Liver (tissue), 10 donors: ENCODE measurements at places on chromosomes 11 and 22. TPM values are rescaled to one million over a fixed set of nuclear protein-coding genes. Genes with fewer than 3 reads are reported as not detected.

MRGPRX4 gene
- not detected for total RNA-seq

GRCh38 chr11:125247431-125247830 is 82.9 kb downstream of the PKNOX2 start:
- DNase-seq, result no peak
- no peaks in the 10 kb centered on the region for H3K4me1 ChIP-seq
- no peak overlapping the region for H3K27ac ChIP-seq
- H3K27me3 ChIP-seq, result no peaks in the 10 kb centered on the region

GRCh38 chr11:31825838-31826484 is 14.8 kb upstream of the PAX6 start:
- H3K4me1 ChIP-seq, result peaks cover 13% of the 10 kb centered on the region
- peaks cover 16% of the 10 kb centered on the region for H3K27me3 ChIP-seq
- no peak overlapping the region for H3K27ac ChIP-seq

DNA sequence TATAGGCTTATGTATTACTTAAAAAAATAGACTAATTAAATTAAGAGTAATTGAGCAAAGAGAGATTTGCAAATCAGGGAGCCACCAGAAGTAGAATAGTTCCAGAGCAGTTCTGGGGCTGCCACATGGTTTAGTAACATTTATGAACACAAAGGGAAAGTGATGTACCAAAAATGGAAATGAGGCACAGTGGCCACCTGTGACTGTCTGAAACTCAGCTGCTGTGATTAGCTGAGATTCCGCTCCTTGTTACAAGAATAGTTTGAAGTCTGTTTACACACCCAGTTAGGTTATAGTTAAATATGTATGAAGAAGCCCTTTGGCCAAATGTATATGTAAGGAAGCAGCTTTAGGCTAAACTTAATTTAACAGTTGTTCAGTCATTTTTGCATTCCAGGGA is 901.5 kb upstream of the CHORDC1 start:
- no peaks in the 10 kb centered on the region for H3K4me1 ChIP-seq
- H3K27ac ChIP-seq, result no peak overlapping the region
- H3K4me3 ChIP-seq, result no peak overlapping the region
- H3K36me3 ChIP-seq, result no peaks in the 10 kb centered on the region

SCN4B gene
- 0.05 TPM for total RNA-seq

CBL gene
- total RNA-seq, result 5.5 TPM

GRCh38 chr11:130272336-130272735 is 42.4 kb downstream of the ZBTB44 start:
- H3K27ac ChIP-seq, result no peak overlapping the region
- H3K36me3 ChIP-seq, result peaks cover 1% of the 10 kb centered on the region
- no peak overlapping the region for H3K4me3 ChIP-seq

SCGB2A2 gene
- total RNA-seq, result not detected

TMPRSS4 gene
- 0.33 TPM for total RNA-seq

- H3K36me3 ChIP-seq, result no peaks in the 10 kb centered on the region
- H3K4me1 ChIP-seq, result peaks cover 10% of the 10 kb centered on the region
- no peak overlapping the region for H3K4me3 ChIP-seq
- peak overlapping the region; percentile 64 for H3K27ac ChIP-seq
- no peaks in the 10 kb centered on the region for H3K27me3 ChIP-seq
Measured at GRCh38 chr11:9760193-9760575, 96.3 kb downstream of the SWAP70 start.

CCDC89 gene
- 0.28 TPM for total RNA-seq

- H3K27ac ChIP-seq, result no peak overlapping the region
- H3K27me3 ChIP-seq, result no peaks in the 10 kb centered on the region
- peaks cover 87% of the 10 kb centered on the region for H3K36me3 ChIP-seq
Measured at GRCh38 chr11:68774194-68774585, 22.9 kb upstream of the TESMIN start.

GRCh38 chr22:17831501-17832251 is 57.4 kb upstream of the BID start:
- H3K4me3 ChIP-seq, result no peak overlapping the region
- peaks cover 18% of the 10 kb centered on the region for H3K36me3 ChIP-seq
- no peaks in the 10 kb centered on the region for H3K27me3 ChIP-seq
- DNase-seq, result no peak
- peak overlapping the region; percentile 22 for H3K27ac ChIP-seq
- peaks cover 48% of the 10 kb centered on the region for H3K4me1 ChIP-seq

GRCh38 chr11:111365722-111366559 is 13.1 kb downstream of the POU2AF1 start:
- H3K4me1 ChIP-seq, result peaks cover 3% of the 10 kb centered on the region
- H3K27me3 ChIP-seq, result no peaks in the 10 kb centered on the region
- no peak for DNase-seq
- H3K36me3 ChIP-seq, result no peaks in the 10 kb centered on the region
- no peak overlapping the region for H3K27ac ChIP-seq
- no peak overlapping the region for H3K4me3 ChIP-seq

MMP8 gene
- total RNA-seq, result 0.17 TPM

GRCh38 chr11:60498853-60499252 is 6.3 kb downstream of the MS4A12 start:
- H3K4me3 ChIP-seq, result no peak overlapping the region
- no peaks in the 10 kb centered on the region for H3K36me3 ChIP-seq
- no peak overlapping the region for H3K27ac ChIP-seq
- DNase-seq, result no peak
- H3K4me1 ChIP-seq, result no peaks in the 10 kb centered on the region
